Ascending aorta (tissue), 2 donors: ENCODE measurements at places on chromosomes 2 and 18.

DNA sequence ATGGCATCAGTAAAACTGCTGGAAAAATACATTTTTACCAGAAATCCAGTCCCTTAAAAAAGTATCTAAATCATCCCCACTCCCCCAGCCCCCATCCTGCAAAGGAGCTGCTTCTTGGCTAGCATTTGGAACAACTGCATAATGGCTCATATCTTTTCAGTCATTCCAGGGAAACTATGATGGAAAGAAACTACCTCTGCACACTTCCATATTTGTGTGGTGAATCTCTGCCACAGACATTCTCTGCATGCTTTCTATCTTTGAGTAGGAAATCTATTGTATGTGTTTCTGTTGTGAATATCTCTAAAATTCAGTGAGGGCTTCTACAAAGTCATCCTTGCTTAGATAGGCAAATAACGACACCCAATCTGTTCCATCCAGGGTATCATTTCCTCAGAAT, 632.3 kb downstream of the LRP1B start:
- H3K4me1 ChIP-seq: no peaks in the 10 kb centered on the region
- no peak overlapping the region for H3K4me3 ChIP-seq
- H3K27me3 ChIP-seq: no peaks in the 10 kb centered on the region
- H3K27ac ChIP-seq: no peak overlapping the region
- no peak for DNase-seq

GRCh38 chr18:56650944-56651770, at the start of gene WDR7:
Gene WDR7 (plus strand): TSS chr18:56651359. CDS start chr18:56672516, 21,157 bp downstream.
- peaks cover 13% of the 10 kb centered on the region for H3K4me1 ChIP-seq
- DNase-seq: peak; percentile 99
- H3K27ac ChIP-seq: peak within 1 kb of the TSS; percentile 87
- peak within 1 kb of the TSS; percentile 94 for H3K4me3 ChIP-seq
- no peaks in the 10 kb centered on the region for H3K36me3 ChIP-seq

DNA sequence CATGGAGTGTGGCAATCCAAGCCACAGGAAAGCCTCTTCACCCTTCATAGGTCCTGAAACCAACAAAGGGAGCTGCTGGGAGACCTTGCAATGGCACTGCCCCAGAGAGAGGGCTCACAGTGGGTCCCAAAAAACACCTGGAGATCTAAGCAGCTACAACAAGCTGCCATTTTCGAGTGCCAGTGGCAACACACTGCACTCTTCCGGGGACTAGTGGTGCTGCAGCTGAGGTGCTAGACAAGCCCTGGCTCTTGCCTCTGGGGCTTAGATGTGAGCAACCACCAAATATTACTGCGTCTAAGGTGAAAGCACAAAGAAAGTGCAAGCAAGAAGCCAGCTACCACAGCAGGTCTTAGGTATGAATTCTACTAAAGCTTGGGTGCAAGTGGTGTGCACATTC, 192.9 kb downstream of the NOL4 start:
- no peak overlapping the region for H3K27ac ChIP-seq
- no peak for DNase-seq
- H3K4me3 ChIP-seq: no peak overlapping the region

DNA sequence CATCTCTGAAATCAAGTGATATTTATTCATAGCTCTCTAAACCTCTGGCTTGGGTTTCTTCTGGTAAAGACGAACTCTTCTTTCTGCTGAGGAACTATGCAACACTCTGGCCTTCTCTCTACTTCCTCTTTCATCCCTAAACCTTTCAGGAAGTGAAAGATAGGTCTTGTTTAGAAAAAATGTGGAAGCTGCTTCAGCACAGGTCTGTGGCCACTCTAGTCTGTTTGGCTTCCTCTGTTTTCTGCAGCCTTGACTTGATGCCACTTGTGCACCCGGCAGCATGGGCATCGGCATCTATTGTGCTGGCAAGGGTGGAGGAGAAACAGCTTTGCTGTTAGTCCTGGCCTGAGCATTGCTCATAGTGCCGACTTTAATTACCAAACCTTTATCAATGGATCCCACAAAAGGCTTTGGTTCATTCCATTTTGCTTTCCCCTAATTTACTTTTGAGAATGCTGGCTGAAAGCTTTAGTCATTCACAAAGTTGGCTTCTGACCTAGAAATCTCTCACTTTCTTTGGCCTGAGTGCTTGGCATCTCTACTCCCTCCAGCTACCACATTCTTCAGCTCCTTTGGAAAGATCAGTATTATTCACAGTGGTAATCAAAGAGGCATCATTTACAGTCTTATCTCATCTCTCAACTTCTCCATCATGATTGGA, 32.0 kb upstream of the GPR39 start:
- H3K27me3 ChIP-seq: no peaks in the 10 kb centered on the region
- H3K36me3 ChIP-seq: no peaks in the 10 kb centered on the region
- H3K4me3 ChIP-seq: no peak overlapping the region
- H3K4me1 ChIP-seq: no peaks in the 10 kb centered on the region

DNA sequence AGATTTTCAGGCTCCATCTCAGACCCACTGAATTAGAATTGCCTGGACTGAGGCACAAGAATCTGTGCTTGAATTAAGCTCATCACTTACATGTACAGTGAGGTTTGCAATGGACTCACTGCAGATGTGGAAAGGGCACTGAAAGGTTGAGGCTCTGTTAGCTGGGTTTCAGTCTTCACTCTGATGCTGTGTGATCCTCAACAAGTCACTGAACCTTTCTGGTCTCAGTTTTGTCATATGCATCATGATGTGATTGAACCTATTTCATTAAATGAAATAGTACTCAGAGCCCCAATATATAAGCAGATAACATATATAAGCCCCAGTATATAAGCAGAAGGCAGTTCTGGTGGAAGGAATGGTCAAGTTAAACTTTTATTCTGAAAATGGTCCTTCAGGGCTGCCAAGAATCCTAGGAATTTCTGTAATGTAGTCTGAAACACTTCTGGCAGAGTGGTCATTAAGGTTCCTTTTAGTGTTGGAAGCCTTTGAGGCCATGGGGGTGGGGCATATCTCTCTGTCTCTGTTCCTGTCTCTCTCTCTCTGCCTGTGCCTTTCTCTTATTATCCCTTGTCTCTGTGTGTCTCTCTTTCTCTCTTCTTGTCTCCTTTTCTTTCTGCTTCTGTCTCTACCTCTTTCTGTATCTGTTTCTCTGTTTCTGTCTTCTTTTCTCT, 110.4 kb downstream of the ADCYAP1 start:
- no peak overlapping the region for H3K4me3 ChIP-seq
- no peak for DNase-seq
- no peaks in the 10 kb centered on the region for H3K27me3 ChIP-seq
- H3K4me1 ChIP-seq: peaks cover 5% of the 10 kb centered on the region
- peak overlapping the region; percentile 56 for H3K27ac ChIP-seq

DNA sequence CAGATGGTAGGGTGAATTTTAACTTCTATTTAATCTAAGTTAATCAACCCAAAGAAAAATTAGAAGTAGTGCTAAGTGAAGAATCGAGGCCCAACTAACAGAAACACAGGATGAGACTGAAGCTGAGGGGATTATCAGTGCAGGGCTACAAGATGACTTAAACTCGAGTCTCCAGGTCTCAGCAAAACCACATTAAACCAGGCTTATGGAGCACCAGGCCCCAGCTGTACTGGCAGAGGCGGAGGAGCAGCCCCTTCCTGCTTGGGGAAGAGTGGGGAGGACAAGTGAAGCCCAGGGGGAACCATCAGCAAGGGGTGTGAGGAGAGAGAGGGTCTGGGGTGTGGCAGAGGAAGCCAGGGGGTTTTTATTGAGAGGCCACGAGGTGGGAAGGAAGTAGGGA, 135.9 kb upstream of the EPAS1 start:
- H3K27ac ChIP-seq: peak overlapping the region; percentile 83
- no peak for DNase-seq
- H3K4me1 ChIP-seq: peaks cover 50% of the 10 kb centered on the region
- no peak overlapping the region for H3K4me3 ChIP-seq
- H3K27me3 ChIP-seq: no peaks in the 10 kb centered on the region
- no peaks in the 10 kb centered on the region for H3K36me3 ChIP-seq

DNA sequence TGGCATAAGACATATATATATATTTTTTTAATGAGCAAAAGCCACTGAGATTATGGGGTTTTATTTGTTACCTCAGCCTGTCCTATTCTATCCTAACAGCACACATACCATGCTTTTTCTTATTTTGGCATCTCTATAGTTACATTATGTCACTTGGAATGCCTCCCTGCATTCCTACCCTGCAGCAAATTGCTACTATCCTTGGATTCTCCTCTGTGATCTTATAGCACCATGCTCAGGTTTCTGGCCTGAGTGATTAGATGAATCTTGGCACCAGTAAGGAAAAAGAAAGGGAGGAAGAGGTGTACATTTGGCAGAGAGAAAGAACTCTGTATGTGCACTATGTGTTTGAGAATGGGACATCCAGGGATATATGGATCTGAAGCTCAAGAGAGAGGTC, 86.3 kb upstream of the PELI1 start:
- no peak overlapping the region for H3K27ac ChIP-seq
- no peak for DNase-seq
- no peaks in the 10 kb centered on the region for H3K36me3 ChIP-seq
- H3K4me1 ChIP-seq: peaks cover 7% of the 10 kb centered on the region
- H3K27me3 ChIP-seq: no peaks in the 10 kb centered on the region
- no peak overlapping the region for H3K4me3 ChIP-seq

- no peaks in the 10 kb centered on the region for H3K27me3 ChIP-seq
- DNase-seq: no peak
- H3K4me1 ChIP-seq: no peaks in the 10 kb centered on the region
- no peak overlapping the region for H3K27ac ChIP-seq
- no peak overlapping the region for H3K4me3 ChIP-seq
Observed at GRCh38 chr2:3789256-3789655, 85.9 kb downstream of the DCDC2C start.

- no peaks in the 10 kb centered on the region for H3K36me3 ChIP-seq
- DNase-seq: no peak
- H3K4me1 ChIP-seq: no peaks in the 10 kb centered on the region
- no peak overlapping the region for H3K4me3 ChIP-seq
- no peak overlapping the region for H3K27ac ChIP-seq
Observed at GRCh38 chr2:196538189-196538588, 101.3 kb upstream of the CCDC150 start.

DNA sequence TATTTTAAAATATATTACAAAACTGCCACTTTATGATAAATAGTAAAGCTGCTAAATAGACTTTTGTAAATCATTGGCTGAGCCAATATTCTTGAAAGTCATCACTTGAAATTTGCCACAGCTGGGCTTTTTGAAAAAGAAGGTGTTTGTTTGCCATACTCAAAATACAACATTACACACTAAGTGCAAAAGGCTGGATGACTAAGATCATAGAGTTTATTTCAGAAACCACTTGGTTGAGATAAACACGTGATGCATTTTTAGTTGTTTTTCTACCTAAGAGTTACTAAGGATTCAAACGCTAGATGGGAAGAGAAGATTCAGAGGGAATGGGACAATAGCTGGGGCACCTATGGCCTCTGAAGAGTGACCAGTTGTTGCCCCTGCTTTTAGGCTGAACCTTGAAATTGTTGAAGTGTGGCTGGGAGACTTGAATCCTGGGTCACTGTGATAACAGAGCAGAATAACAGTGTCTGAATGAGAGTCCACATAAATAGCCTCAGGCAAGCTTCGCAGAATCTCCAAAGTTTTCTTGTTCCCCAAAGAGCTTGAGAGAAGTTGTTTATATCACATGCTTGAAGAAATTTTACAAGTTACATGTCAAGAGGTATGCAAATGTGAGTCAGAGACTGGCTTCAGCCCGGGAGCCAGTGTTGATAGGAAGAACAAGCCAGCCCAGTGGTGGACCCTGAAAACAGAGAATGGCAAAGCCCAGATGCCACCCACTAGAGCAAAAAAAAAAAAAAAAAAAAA, 409.8 kb downstream of the GPD2 start:
- H3K4me1 ChIP-seq: no peaks in the 10 kb centered on the region
- no peaks in the 10 kb centered on the region for H3K27me3 ChIP-seq
- no peak overlapping the region for H3K27ac ChIP-seq
- H3K36me3 ChIP-seq: no peaks in the 10 kb centered on the region
- no peak for DNase-seq

- no peaks in the 10 kb centered on the region for H3K4me1 ChIP-seq
- H3K4me3 ChIP-seq: no peak overlapping the region
- no peaks in the 10 kb centered on the region for H3K36me3 ChIP-seq
Observed at GRCh38 chr2:20089715-20090464, 38.5 kb upstream of the LAPTM4A start.

DNA sequence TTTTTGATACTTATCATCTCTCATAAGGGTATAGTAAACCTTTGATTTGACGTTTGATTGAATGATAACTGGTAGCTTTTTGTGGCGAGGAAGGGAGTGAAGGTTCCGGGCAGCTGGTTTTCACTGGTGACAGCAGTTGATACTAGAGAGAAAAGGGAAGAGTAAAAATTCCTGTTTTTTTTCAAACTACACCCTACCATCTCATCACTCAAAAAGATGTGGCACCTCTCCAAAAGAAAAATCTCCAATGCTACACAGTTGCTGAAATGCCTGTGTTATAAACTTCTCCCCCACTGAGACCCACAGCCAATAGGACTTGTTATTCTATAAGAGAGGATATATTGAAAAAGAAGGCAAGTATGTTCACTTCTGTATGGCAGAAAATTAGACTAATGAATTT, 154.0 kb downstream of the MAIP1 start:
- no peak overlapping the region for H3K27ac ChIP-seq
- H3K4me1 ChIP-seq: no peaks in the 10 kb centered on the region

GRCh38 chr2:196974970-196975369, 48.5 kb upstream of the PGAP1 start:
- H3K4me3 ChIP-seq: no peak overlapping the region
- no peak overlapping the region for H3K27ac ChIP-seq
- H3K27me3 ChIP-seq: no peaks in the 10 kb centered on the region

GRCh38 chr2:108968619-108969018, 20.4 kb downstream of the EDAR start:
- H3K4me3 ChIP-seq: no peak overlapping the region
- DNase-seq: no peak
- H3K27ac ChIP-seq: no peak overlapping the region
- no peaks in the 10 kb centered on the region for H3K36me3 ChIP-seq
- H3K27me3 ChIP-seq: no peaks in the 10 kb centered on the region

GRCh38 chr18:36274083-36274715, 23.3 kb upstream of the FHOD3 start:
- H3K27ac ChIP-seq: no peak overlapping the region
- no peak for DNase-seq
- H3K4me1 ChIP-seq: no peaks in the 10 kb centered on the region
- no peak overlapping the region for H3K4me3 ChIP-seq
- H3K27me3 ChIP-seq: no peaks in the 10 kb centered on the region

- no peaks in the 10 kb centered on the region for H3K4me1 ChIP-seq
- H3K27ac ChIP-seq: no peak overlapping the region
- no peak overlapping the region for H3K4me3 ChIP-seq
- DNase-seq: no peak
Observed at GRCh38 chr2:236209535-236209934, 41.3 kb upstream of the GBX2 start.
